Kidney glomerular epithelial cell (primary cell): ENCODE measurements at places on chromosomes 12 and 14.
A peak's percentile ranks its signal among the peaks of the same experiment; 100 is the strongest.

DNA sequence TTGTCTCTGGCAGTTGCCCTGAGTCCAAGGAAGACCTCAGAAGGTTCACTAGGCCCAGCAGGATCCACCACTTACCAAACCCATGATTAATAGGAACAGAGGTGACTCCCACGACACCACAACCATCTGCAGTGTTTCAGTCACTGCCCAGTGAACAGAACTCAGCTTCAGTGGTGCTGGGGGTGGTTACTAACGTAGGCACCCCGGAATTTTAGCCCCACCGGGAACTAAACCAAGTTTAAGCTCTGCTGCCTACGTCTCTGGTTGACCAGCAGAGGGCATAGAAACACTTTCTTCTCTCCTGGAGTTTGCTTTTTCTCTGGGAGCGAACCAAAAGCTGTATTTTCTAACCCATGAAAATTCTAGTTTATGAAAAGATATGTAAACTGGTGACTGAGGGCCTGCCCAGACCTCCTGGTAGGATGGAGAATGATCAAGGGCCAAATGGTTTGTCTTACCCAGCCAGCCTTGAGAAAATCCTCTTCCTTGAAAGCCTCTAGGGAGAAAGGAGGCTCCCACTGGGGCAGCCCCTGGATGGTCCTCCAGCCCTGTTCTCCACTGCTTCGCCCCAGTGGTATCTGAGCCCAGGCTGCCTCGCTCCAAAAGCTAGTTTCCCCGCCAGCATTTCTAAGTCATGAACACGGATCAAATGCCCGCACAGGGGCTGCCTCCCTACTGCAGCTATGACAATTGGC is 379.8 kb downstream of the DPF3 start:
- DNase-seq: peak; percentile 63

DNA sequence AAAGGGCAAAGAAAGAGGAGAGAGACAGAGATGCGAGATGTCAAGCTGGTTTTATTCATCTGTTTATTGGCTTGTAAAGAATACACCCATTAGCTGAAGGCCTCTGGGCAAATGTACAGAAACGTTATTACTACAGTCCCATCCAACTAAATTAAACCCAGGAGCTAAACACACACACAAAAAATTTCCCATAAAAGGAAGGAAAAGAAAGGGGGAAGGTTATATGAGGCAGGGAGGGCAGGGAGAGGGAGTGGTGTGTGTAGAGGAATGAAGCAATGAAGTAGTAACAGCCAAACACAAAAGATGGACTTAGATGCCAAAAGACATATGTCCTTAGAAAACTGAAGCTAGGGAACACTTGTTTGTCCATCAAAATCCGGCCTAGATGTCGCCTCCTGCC is 3.1 kb upstream of the MFAP5 start:
- no peak for DNase-seq

GRCh38 chr12:6272300-6273204 is 37.9 kb upstream of the PLEKHG6 start:
- peak; percentile 61 for DNase-seq

DNA sequence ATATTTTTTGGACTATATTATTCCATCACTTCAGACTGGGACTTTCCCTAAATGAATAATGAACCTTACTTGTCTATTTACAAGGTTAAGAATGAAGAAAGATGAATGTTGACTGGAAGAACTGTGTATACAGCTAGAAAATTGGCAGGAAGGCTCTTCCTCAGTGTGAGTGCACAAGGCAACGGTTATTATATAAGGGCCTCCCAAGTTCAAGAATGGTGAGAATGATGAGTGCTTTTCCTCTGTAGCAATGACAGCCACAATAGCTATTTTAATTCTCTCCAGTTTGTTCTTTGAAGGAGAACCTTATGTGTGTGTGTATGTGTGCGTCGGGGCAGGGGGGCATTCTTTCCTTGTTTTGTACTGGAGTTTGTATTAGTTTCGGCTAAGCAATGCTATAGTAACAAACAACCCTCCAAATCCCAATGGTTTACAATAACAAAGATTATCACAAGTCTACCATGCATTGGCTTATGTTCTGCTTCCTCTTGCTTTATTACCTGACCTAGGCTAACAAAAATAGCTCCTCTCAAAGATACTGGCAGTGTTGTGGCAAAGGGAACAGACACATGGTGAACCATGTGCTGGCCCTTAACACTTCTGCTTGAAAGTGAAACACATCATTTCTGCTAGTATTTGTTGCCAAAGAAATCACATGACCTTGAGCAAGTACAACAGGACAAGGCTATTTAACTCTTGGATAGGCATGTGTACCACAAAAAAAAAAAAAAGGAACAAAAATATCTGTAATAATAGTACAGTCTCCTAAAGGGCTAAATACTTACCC is 139.5 kb downstream of the RMST start:
- no peak for DNase-seq

DNA sequence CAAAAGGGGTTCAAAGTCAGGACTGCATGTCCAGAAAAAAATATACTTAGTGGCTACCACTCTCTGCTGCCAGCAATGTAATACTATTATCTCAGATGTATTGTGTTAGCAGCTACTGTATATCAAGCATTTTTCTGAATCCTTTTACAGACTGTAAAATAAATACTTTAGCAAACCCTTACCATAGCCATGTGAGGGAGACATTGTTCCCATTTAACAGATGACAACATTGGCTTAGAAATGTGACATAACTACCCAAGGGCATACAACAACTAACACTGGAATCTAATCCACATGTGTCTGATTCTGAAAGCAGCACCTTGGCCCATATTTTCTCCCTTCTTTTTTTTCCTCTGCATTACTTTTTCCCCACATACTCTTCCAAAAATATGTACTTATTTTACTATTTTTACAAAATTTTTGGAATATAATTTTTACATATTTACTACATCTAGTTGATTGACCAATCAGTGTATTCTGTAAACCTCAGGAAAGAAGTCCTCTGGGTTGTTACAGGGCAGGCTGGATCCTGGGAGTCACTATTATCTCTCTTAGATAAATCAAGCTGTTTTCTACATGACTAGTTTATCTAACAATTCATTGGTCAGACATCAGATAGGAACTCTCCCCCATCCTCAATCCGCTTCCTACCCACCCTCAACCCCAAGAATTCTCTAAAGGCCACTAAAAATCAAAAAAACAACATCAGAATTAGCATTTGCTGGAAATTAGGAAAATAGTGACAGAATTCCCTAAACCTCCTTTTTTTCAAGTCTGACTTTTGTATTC is 154.1 kb downstream of the BTG1 start:
- DNase-seq: no peak

GRCh38 chr12:47020211-47020821 is 59.1 kb upstream of the PCED1B start:
- DNase-seq: no peak

DNA sequence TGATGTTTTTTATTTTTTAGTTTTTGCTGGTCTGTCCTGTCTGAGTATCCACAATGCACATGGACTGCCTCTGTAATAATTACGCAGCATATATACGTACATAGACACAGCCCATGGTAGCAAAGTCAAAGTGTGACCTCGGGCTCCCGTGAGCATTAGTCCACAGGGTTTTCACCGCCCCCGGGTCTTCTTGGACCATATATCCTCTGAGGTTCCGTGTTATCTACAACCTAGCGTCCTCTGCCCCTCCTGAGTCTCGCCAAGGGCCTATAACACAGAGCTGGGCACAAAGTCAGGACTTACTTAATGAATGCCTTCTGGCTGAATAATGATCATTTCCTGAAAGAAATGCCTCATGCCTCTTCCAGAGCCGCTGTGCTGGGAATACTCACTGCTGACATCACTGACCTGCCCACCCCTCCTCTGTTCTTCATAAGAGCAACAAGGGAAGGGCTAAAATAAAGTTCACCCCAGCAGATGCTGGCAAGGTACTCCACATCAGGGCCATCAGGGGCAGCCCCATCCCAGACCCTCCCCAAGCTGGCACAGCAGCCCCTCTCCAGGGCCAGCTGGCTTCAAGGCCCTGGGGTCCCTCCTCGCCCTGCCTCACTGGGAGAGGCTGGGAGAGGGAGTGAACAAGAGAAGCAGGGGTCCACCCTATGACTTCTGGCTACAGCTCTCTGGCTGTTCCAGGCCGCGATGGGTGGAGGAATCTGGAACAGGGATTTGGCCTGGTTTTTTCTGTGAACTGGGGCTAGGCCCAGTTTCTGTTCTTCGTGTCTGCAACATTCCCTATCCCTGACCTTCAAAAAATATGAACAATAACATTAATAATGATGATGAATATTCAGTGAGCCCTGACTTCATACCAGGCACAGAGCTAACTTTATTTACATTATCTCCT is 7.9 kb downstream of the HDAC7 start:
- peak; percentile 14 for DNase-seq

DNA sequence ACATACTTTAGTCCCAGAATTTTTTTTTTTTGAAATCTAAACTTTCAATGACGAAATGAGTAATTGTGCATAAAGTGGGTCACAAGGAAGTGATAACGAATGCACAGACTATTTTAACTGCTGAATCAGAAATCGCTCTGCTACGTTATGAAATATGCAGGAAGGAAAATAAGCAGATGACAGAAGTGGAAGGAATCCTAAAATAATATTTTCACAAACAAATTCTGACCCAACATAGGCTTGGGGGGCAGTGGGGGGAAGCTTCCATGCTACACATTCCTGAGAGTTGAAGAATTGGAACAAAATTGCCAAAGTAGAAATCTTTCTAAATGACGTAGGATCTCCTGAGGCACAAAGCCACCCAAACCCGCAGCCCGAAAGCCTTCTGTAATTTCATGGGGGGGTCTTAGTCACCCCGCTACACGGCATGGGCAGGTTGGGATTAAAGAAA is 89.6 kb downstream of the ARF6 start:
- peak; percentile 98 for DNase-seq

- no peak for DNase-seq
Observed at GRCh38 chr12:120012067-120012621, 23.1 kb downstream of the BICDL1 start.

GRCh38 chr12:115857923-115858322 is 419.6 kb downstream of the MED13L start:
- no peak for DNase-seq

- DNase-seq: no peak
Observed at GRCh38 chr12:132702640-132703039, 8.0 kb upstream of the PGAM5 start.

GRCh38 chr12:6559500-6559899 is 3.7 kb upstream of the IFFO1 start:
- no peak for DNase-seq

GRCh38 chr12:94080341-94081009 is 67.9 kb upstream of the PLXNC1 start:
- DNase-seq: no peak

GRCh38 chr12:19994968-19995367 is 373.4 kb upstream of the PDE3A start:
- peak; percentile 6 for DNase-seq

DNA sequence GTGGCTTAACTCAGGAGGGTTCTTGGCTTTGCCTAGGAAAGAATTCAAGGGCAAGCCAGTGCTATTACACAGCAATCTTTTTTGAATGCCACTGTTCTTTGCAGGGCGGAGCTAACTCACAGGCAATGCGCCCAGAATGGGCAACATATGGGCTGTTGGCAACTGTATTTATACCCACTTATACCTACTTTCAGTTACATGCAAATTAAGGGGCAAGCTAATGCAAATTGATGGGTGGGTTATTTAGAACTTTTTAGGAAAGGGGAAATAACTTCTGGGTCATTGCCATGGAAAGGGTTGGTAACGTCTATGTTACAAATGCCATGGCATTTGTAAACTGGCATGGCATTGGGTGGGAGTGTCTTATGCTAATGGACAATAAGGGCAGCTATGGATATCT is 85.4 kb downstream of the C12orf50 start:
- DNase-seq: no peak

DNA sequence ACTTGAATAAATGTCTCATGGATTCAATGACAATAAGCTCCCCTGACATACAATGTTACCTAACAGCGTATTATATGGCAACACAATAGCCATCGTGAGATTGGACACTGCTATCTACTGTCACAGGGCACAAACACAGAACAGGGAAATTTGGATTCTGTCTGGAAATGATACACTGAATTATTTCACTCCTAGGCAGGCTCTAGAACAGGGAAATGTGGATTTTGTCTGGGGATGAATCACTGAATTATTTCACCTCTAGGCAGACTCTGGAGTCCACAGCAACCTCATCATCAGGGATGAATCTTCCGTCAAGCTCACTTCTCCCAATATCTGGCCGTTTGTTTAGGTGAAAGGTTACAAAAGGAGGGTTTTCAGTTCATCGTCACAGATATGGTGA is 288.8 kb downstream of the TMEM132D start:
- peak; percentile 63 for DNase-seq

GRCh38 chr12:118750666-118751065 is 230.7 kb upstream of the SRRM4 start:
- DNase-seq: no peak

DNA sequence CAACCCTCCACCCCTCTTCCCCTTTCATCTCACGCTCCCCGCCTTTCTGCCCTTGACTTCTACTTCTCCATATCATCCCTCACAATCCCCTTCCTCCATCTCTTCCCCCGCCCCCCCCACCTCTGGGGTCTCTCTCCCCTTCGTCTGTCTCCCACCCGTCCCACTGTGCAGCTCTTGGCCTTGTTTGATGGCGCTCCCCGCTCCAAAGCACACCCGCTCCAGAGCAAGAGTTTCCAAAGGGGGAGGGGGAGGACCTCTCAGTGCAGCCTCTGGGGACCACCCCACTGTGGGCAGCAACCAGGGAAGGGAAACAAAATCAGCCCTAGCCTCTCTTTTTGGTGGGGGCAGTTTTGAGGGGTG is 774 bp downstream of the CHGA start:
- no peak for DNase-seq

DNA sequence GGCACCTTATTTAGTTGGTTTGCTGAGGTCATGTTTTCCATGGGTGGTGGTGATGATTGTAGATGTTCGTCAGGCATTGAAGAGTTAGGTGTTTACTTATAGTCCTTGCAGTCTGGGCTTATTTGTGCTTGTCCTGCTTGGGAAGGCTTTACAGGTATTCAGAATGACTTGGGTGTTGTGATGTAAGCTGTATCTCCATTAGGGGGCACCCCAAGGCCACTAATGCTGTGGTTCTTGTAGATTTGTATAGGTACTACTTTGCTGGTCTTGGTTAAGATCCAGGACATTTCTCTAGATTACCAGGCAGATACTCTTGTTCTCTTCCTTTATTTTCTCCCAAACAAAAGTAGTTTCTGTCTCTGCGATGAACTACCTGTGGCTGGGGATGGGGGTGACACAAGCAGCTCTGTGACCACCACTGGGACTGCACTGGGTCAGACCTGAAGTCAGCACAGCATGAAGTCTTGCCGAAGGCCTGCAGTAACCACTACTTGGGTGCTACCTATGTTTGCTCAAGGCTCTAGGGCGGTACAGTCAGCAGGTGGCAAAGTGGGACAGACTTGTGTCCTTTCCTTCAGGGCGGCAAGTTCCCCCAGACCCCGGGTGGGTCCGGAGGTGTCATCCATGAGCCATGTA is 35.8 kb upstream of the FBXO33 start:
- DNase-seq: peak; percentile 8

- DNase-seq: no peak
Observed at GRCh38 chr14:69404883-69405282, 6.4 kb downstream of the SLC39A9 start.

DNA sequence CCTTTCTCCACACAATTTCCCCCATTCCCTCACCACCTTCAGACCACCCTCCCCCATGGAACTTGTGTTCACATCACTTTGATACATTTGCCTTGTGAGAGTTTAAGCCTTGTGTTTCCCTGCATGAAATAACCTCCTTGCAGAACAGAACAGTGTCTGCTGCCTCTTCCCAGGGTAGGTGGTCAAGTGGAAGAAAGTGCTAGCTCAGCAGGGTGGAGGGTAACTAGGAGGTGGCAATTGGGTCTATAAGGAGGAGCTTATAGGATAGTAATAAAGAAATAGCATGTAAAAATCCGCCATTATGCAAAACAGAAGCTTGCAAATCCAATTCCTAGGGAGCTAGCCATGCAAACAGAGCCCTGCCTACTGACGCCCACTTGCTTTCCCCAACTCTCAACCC is 13.9 kb upstream of the KRT8 start:
- DNase-seq: no peak
